Activated T-cell treated with anti-CD3 and anti-CD28 coated beads, Interleukin-2, amount 50 U/mL, for 48 hours (primary cell): ENCODE measurements at places on chromosomes 3 and 15.

GRCh38 chr15:90035095-90035839, 34.1 kb downstream of the ZNF710 start:
- DNase-seq = no peak

DNA sequence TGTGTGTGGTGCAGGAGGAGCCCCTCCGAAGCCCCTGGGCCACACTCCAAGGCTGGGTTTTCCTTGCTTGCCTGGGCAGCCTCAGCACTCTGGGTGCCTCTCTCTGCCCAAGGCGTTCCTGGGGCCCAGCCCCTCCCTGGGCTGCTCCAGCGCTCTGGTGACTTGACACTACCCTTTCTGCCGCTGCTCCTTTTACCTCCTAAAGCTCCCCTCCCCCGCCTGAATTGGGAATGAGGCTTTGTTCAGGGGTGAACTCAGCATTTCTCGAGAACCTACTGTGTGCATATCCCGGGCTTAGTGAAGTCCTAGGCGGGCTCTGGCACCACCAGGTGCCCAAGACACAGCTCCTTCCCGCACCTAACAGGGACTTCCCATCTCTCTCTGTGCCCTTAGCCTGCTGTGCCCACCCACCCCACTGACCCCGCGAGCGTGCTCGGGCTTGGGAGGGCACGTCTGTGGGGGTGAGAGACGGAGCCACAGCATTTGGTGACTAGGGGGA, 1.2 kb upstream of the BAHD1 start:
- no peak for DNase-seq

DNA sequence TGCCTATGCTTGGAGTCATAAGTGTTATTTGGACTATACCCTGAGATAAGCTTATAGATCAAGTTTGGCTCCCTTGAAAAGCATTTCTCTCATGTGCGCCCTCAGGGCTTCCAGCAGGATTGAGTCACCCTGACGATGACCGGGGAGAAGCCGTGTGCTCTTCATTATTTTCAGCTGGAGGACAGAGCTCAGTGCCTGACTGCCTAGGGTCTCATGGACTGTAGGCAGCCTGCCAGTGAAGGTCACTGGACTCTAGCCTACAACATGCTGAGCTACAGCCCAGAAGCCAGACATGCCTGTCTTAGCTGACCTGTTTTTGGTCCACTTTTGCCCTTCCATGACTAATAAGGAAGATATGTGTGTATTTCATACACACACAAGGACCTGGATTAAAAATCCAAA, 31.6 kb upstream of the NUDT16 start:
- DNase-seq = no peak

GRCh38 chr15:82808634-82809041, 790 bp upstream of the WHAMM start:
- DNase-seq = no peak

DNA sequence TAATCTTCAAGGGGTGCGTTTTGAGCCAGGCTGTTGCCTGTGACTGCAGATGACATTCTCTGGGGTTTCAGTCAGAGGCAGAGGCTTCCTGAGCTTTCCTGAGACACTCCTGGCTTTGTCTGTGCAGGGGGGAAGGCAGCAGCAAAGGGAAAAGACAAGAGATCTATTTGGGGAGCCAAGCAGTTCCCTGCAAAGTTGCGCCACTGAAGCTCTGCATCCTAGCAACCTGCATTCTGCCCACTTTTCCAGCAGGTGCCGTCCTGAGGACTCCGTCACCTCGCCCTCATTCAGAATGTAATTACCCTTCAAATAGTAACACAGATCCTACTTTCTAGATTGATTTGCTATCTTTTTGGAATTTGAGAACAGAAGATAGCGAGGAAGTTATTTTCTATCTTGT, 1.9 kb upstream of the TMEM158 start:
- DNase-seq = no peak

DNA sequence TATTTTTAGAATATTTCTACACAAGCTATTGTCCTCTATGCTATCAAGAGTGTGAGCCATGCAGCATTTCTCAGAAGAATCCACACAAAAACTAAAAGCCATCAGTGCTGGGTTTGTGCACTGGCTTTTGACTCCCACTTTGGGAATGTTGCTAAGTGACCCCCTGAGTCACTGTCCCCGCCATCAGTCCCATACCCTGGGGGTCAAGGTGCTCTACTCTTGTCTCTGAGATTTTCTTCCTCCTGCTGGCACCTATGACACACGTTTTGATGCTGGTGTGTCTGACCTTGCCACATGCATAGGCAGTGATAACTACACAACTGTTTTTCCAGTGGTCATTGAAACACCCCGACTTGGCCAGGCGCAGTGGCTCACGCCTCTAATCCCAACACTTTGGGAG, 19.8 kb downstream of the CMTM7 start:
- DNase-seq = no peak

DNA sequence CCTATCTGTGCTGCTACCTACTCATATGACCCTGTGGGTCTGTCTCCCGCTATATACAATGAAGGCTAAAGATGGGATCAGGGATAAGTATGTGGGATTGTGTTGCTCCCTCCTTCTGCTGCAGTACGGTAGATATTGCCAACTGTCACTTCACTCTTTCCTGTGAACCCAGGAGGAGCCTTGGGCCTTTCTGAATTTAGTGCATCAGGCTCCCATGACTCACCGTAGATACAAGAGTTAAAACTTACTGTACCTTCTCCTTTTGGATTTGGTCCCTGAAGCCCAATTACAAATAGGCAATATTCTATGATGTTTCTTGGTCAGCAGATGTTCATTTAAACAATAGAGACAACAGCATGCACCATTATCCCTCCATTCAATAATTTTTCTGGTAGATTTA, 27.4 kb downstream of the MITF start:
- DNase-seq = no peak

- DNase-seq = no peak
Observed at GRCh38 chr15:50698101-50698500, 11.5 kb upstream of the TRPM7 start.

- no peak for DNase-seq
Observed at GRCh38 chr3:83500931-83501330, 1457.9 kb upstream of the CADM2 start.

DNA sequence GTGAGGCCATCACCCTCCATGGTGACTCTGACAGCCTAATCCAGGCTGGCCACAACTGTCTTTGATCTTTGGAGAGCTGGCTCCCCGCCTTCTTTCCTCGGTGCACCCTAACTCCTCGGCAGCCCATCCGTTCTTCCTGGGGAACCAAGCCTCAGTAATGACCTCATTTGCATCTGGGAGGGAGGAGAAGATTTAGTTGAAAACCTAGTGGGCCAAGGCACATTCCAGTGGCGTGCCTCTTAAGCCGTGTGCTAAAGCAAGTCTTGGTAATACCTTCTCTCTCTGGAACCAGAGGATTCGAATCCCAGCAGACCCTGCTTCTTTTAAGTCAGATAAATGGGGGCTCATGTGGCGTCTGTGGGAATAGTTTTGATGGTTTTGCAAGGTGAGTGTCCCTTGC, 233.1 kb downstream of the EBLN2 start:
- no peak for DNase-seq

DNA sequence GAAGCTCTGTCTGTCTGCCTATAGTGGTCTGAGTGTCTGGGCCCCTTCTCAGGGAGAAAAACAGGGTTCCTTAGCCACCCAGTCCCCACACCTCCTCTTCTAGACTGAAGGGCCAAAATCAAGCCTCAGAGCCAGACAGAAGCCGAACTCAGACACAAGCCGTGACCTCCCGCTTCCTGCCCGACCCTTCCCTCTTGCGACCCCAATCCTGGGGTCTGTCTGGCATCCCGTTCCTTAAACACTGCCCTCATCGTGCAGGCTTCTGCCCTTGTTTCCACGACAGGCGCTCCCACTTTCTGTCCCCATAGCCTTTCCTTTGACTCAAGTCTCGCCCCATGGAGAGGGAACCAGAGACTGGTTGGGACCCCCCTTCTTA, 32.3 kb downstream of the EPHB3 start:
- no peak for DNase-seq

- no peak for DNase-seq
Observed at GRCh38 chr3:112822064-112823055, 24.3 kb downstream of the CD200R1L start.

DNA sequence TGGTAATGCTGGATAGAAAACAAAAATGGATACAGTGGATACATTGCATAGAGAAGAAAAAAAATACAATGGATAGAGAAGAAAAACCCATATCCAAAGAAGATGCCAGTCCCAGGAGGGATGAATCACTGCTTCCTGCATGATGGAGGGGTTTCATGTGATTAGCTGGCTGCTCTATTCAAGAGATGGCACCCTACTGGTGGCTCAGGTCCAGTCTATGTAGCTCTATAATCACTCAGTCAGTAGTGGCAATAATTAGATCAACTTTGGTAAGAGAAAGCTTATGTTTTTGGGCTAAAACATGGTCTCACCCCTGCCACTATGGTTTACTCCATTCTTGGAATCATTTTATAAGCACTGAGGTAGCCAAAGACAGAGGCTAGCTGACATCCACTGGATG, 33.7 kb upstream of the NOX5 start:
- DNase-seq = no peak

GRCh38 chr15:26374806-26375205, 398.1 kb downstream of the GABRB3 start:
- DNase-seq = no peak

DNA sequence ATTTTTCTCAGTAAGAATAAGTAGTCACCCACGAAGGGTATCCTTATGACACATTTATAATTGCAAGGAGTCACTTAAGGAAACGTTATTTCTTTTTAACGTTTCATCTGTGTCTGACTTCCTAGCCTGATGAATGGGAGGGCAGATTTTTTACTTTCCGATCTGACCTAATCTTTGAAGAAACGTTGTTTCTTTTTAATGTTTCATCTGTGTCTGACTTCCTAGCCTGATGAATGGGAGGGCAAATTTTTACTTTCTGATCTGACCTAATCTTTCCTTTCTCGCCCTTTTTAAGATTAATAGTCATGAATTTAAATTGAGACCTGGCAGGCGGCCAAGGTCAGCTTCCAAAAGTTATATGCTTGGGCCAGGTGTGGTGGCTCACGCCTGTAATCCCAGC, 3.0 kb upstream of the KLHL6 start:
- DNase-seq = no peak

GRCh38 chr15:61917457-61917856, 142.8 kb downstream of the VPS13C start:
- no peak for DNase-seq

DNA sequence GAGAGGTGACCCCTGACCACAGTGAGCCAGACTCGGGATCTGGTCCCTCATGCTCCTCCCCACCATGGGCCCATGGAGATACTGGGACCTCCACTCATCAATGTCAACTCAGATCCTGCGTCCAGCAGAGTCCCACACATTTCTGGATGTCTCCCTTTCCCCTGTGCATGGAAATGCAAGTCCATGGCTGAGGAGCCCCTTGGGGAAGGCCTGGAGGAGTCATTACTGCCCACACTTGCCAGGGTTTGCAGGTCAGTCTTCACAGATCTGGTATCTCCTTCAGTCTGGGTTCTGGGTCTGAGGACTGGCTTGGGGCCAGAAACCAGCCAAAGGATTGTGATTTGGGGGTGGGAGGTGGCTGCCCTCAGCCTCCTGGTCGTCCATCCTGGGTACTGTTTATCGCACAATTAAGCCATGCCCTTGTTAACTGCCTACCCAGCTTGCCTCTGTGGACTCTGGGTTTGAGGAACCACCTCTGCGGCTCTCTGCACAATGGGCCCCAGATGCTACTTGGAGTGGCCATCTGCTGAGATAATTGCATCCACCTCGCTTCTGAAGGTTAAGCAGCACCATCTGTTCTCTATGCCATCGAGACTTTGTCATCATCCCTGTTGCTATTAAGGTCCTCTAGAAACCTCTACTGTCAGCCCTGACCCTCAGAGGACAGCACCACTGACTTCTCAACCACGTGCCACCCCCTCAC, 49.9 kb upstream of the KLF13 start:
- DNase-seq = no peak

GRCh38 chr15:99481951-99482230, 83.9 kb upstream of the MEF2A start:
- no peak for DNase-seq

DNA sequence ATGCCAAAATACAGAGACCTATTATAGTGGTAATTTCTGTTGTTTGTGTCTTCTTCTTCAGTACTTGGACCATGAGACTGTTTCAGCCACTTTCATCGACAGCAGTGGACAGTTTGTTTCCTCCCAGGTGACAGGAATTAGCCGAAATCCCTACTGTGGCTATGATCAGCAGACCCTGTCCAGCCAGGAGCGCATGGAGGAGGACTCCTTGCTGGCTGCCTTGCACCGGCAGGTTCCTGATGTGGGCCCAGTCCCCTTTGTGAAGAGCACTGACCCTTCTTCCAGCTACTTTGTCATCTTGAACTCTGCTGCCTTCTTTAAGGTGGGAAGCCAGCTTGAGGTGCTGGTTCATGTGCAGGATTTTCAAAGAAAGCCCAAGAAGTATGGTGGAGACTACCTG, 22.2 kb downstream of the NXPE3 start:
- no peak for DNase-seq

GRCh38 chr15:74336061-74337005, 31.1 kb downstream of the CYP11A1 start:
- DNase-seq = no peak

- DNase-seq = no peak
Observed at GRCh38 chr15:64562003-64562640, 101.7 kb downstream of the ZNF609 start.

- no peak for DNase-seq
Observed at GRCh38 chr3:19427422-19428149, 279.3 kb downstream of the KCNH8 start.

DNA sequence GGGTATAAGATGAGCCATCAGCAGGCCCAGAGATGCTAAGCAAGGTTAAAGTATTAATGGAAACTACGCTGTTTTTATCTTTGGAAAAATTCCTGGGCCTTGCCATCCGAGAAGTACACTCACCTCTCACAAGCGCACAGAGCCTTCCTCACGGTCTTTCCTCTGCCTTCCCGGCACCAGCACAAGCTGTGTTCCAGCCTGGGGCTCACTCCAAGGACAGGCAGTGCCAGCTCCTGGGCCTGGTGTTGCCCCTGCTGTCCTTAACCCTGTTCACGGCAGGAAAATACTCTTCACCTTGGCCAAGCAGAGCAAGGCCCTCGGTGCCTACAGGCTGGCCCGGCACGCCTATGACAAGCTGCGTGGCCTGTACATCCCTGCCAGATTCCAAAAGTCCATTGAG, 14.3 kb upstream of the RHO start:
- no peak for DNase-seq

- DNase-seq = no peak
Observed at GRCh38 chr3:109963831-109964230, 626.5 kb upstream of the DPPA4 start.

GRCh38 chr15:35194296-35194695, 109.2 kb upstream of the NANOGP8 start:
- no peak for DNase-seq

- DNase-seq = no peak
Observed at GRCh38 chr3:190097025-190097424, 23.7 kb downstream of the P3H2 start.

GRCh38 chr15:77838595-77838994, 205.9 kb upstream of the LINGO1 start:
- DNase-seq = no peak

- no peak for DNase-seq
Observed at GRCh38 chr3:18441551-18441950, 16.4 kb upstream of the SATB1 start.

- DNase-seq = no peak
Observed at GRCh38 chr15:71057581-71057980, 57.7 kb upstream of the THSD4 start.

GRCh38 chr3:153752405-153753027, 368.7 kb upstream of the ARHGEF26 start:
- no peak for DNase-seq
